Activated CD4-positive, alpha-beta memory T cell treated with anti-CD3 and anti-CD28 coated beads for 36 hours (primary cell): ENCODE measurements at places on chromosomes 2 and 18. TPM values are rescaled to one million over a fixed set of nuclear protein-coding genes. Genes with fewer than 3 reads are reported as not detected.

DNA sequence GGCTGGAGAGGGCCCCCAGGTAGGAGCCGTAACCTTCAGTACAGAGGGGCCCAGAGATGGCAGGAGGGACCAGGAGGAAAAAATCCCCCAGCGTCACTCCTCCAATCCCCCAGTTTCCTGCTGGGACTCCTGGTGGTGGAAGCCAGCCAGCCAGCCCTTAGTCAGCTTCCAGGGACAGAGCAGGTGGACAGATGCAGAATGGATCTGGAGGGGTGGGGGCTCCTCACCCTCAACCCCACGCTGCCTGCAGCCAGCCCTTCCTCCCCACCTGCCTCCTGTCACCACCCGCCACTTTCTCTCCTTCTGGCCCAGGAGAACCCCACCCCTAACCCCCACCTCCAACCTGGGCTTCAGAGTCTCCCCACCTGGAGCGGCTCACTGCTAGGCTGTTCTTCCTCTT, 21.1 kb downstream of the EMX1 start:
- peaks cover 6% of the 10 kb centered on the region for H3K27me3 ChIP-seq
- no peaks in the 10 kb centered on the region for H3K36me3 ChIP-seq
- no peak for DNase-seq

UBXN4 gene
- 107 TPM for total RNA-seq

DNA sequence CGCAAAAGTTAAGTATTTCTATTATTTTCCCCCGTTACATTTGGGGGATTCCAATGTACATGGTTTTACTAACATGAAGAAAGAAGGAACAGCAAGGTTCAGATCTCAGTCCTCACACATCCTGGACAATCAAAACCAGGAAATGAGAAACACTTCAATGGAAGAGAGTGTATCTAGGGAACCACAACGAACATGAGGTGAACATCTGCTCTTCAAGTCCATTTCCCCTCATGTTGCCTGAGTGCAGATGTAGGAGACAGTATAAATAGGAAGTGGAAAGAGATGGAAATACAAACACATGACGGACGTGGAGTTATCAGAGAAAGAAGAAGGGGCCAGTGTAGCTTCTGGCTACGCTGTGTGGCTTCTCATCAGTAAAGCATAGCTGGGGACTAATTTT, 52.6 kb downstream of the CHN1 start:
- no peaks in the 10 kb centered on the region for H3K36me3 ChIP-seq
- H3K27ac ChIP-seq = no peak overlapping the region

GRCh38 chr2:217941339-217941738, 61.5 kb downstream of the TNS1 start:
- DNase-seq = no peak
- no peaks in the 10 kb centered on the region for H3K4me1 ChIP-seq
- H3K27ac ChIP-seq = no peak overlapping the region

CYP27A1 gene
- total RNA-seq = 0.10 TPM

- peaks cover 5% of the 10 kb centered on the region for H3K4me1 ChIP-seq
- H3K4me3 ChIP-seq = no peak overlapping the region
- no peaks in the 10 kb centered on the region for H3K36me3 ChIP-seq
- H3K27ac ChIP-seq = no peak overlapping the region
- DNase-seq = no peak
Observed at GRCh38 chr18:12595571-12596255, 62.2 kb downstream of the SPIRE1 start.

- no peaks in the 10 kb centered on the region for H3K27me3 ChIP-seq
- no peak overlapping the region for H3K4me3 ChIP-seq
- H3K4me1 ChIP-seq = no peaks in the 10 kb centered on the region
- no peak overlapping the region for H3K27ac ChIP-seq
- no peak for DNase-seq
Observed at GRCh38 chr2:62192811-62193210, 3.1 kb upstream of the B3GNT2 start.

DNA sequence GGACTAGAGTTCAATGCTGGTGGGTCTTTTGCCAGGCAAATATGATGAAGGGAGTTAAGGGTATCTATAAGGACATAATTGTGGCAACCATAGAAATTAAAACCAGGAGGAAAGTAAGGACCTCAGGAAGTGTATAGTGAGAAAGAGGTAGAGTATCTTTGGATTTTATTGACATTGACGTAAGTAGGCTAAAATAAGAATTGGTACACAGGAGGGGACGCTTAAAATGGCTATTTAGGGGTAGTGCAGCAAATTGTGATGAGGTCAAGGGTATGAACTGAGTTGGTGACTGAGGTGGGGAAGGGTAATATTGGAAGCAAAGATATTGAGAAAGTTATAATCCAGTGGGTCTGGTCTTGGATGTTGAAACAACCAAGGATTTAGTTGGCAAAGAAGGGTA, 42.7 kb downstream of the MARCHF7 start:
- no peak for DNase-seq
- H3K4me3 ChIP-seq = no peak overlapping the region
- peaks cover 30% of the 10 kb centered on the region for H3K36me3 ChIP-seq
- no peak overlapping the region for H3K27ac ChIP-seq
- H3K27me3 ChIP-seq = no peaks in the 10 kb centered on the region

DNA sequence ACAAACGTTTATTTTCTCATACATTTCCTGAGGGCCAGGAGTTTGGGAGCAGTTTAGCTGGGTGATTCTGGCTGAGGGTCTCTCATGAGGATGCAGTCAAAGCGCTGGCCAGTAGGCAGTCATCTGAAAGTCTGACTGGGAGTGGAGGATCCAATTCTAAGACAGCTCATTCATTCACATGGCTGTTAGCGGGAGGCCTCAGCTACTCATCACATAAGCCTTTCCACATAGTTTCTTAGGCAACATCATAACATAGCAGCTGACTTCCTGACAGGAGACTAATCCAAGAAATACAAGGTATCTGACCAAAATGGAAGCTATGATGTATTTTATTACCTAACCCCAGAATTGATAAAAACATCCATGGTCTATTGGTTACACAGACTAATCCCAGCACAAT, 2.9 kb upstream of the MRPL44 start:
- H3K27me3 ChIP-seq = no peaks in the 10 kb centered on the region
- peaks cover under 1% of the 10 kb centered on the region for H3K36me3 ChIP-seq
- no peak overlapping the region for H3K27ac ChIP-seq
- DNase-seq = no peak
- no peak overlapping the region for H3K4me3 ChIP-seq

DNA sequence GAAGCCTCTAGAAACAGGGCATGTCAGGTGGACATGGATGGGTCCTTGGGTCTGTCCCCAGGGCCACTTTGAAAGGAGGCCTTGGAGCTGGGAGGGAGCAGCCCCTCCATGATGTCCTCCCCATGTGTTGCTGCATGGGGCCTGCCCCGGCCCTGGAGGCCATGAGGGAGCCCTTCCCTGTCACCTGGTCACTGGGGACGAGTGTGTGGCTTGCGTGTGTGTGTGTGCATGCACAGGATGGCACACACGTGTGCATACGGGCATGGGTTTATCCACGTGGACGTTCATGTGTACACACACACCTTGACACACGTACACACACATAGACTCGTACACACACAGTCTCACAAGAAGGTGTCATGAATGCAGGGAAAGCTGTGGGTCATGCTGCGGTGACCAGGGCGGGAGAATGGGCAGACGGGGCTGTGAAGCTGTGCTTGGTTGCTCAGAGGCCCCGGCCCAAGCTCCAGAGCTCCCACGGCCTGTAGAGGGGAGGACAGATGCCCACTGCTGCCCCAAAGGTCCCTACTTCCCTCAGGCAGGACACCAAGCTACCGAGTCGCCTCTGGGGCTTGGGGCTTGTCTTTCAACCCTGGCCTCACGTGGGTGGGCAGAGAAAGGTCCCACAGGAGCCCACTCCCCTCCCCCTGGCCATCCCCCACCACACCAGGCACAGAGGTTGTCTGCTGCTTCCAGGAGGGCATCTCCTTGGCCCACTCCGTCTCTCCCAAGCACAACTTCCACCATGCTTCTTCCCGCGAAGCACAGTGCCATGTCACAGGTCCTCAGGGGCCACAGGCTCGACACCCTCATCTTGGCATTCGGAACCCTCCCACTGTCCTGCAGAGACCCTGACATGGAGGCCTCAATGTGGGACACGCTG, 42.3 kb upstream of the GPC1 start:
- no peaks in the 10 kb centered on the region for H3K36me3 ChIP-seq
- no peak overlapping the region for H3K27ac ChIP-seq
- H3K27me3 ChIP-seq = no peaks in the 10 kb centered on the region
- no peaks in the 10 kb centered on the region for H3K4me1 ChIP-seq

DNA sequence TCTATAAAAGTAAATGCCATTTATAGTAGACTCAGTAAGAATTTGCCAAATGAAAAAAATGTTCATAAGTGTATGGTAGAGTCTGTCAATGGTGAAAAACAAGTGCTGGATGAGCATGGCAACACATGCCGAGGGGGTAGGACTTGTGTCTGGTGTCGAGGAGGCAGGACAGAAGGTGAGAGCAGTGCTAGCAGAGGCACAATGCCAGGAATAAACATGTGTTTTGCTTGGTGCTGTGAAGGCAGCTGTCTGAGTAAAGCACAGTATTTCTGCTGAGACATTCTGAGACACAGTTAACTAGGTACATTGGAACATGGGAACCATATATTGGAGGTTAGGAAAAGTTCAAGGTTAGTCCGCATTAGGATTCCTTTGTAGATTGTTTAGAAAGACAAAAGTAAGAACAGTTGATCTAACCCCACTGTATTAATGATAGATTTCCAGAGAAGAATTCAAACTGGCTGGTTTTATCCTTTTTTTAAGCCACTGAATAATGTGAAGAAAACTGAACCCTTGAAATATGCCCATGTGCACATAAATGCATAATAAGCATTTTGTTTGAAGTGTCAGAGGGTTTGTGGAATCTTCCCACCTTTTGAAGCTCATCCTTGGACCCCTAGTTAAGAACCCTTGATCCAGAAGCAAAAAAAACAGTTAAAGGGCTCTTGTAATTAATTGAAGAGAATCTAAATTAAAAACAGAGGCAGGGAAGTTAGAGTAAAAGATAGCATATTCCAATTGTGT, 7.1 kb downstream of the RBM45 start:
- no peak overlapping the region for H3K27ac ChIP-seq
- H3K4me3 ChIP-seq = no peak overlapping the region
- H3K4me1 ChIP-seq = peaks cover 14% of the 10 kb centered on the region
- no peak for DNase-seq
- peaks cover 26% of the 10 kb centered on the region for H3K36me3 ChIP-seq

DNA sequence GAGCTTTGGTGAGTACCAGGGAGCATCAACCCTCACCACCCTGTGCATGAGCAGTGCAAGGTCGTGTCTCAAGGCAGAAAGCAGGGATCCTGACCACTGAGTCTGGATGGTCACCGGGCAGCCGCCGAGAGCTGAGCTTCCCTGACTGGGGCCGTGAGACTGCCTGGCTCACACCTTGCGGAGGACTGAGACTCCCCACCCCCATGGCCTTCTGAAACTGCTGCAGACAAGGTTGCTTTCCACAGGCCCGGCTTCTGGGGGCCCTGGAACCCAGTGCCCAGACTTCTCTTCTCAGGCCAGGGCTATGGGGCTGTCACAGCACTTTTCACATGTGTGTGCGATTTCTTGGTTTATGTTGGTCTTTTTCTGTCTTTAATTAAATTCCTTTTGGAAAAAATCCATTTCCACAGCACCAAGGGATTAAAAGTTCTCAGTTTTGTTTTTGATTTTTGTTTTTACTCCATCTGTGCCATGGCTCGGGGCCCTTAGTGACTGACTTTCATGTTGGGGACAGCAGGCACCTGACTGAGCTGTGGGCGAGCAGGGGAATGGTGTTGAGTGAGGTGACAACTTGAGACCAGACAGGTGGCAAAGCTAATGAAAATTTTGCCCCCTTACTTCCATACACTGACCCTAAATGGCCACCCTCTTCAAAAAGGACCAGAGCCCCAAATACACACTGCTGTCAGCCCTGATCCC, 297.9 kb downstream of the CYP26B1 start:
- no peak overlapping the region for H3K27ac ChIP-seq
- peaks cover 7% of the 10 kb centered on the region for H3K27me3 ChIP-seq
- no peak overlapping the region for H3K4me3 ChIP-seq
- H3K4me1 ChIP-seq = no peaks in the 10 kb centered on the region

- peaks cover 8% of the 10 kb centered on the region for H3K4me1 ChIP-seq
- H3K27me3 ChIP-seq = no peaks in the 10 kb centered on the region
- no peaks in the 10 kb centered on the region for H3K36me3 ChIP-seq
- no peak overlapping the region for H3K4me3 ChIP-seq
Observed at GRCh38 chr2:23483791-23484190, 98.8 kb downstream of the KLHL29 start.

PTPN4 gene
- 31.6 TPM for total RNA-seq

DNA sequence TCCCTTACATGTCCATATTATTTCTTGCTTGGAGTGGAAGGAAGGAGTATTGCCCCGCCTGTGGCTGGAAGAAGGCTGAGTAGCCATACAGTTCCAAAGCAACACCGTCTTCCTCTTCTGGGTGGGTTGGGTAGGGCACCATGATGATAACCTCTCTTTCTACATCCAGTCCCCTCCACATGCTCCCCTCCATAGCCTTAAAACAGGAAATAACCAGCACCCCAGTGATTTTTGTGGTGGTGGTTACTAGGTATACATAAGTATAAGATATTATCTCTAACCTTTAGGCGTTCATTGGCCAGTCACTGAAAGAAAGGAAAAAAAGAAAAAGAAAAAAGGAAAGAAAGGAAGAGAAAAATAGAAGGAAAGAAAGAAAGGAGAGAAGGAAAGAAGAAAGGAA, 63.1 kb downstream of the CXCR4 start:
- no peaks in the 10 kb centered on the region for H3K36me3 ChIP-seq
- H3K27ac ChIP-seq = peak overlapping the region; percentile 81
- H3K4me1 ChIP-seq = peaks cover 86% of the 10 kb centered on the region
- H3K4me3 ChIP-seq = no peak overlapping the region
- no peak for DNase-seq

DNA sequence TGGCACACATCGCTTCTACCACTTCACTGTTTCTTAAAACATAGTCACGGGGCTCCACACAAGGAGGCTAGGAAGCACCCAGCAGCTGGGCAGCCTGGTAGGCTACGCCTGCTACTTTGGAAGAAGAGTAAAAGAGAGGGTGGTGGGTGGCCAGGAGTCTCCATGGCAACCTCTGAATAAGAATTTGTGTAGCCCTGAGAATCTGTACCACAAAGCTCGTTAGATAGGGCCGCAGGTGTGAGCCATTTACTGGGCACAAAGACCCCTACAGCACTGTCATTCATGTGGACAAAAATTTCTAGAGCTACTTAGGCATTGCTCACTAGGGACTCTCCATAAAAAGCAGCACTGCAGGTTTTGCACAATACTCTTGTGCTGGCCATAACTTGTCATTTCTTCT, 166.4 kb upstream of the MSH6 start:
- H3K27ac ChIP-seq = no peak overlapping the region
- DNase-seq = no peak
- H3K4me3 ChIP-seq = no peak overlapping the region
- H3K4me1 ChIP-seq = no peaks in the 10 kb centered on the region
- H3K36me3 ChIP-seq = no peaks in the 10 kb centered on the region

FAM237A gene
- not detected for total RNA-seq

- no peaks in the 10 kb centered on the region for H3K4me1 ChIP-seq
- H3K4me3 ChIP-seq = no peak overlapping the region
- H3K27ac ChIP-seq = no peak overlapping the region
- H3K36me3 ChIP-seq = no peaks in the 10 kb centered on the region
- peaks cover 1% of the 10 kb centered on the region for H3K27me3 ChIP-seq
Observed at GRCh38 chr18:59760212-59760611, 63.0 kb upstream of the CCBE1 start.

FAM161A gene
- total RNA-seq = 5.5 TPM
